Astrocyte (in vitro differentiated cells and primary cell): ENCODE measurements at places on chromosomes 2 and 18. TPM values are rescaled to one million over a fixed set of nuclear protein-coding genes. Genes with fewer than 3 reads are reported as not detected.
A peak's percentile ranks its signal among the peaks of the same experiment; 100 is the strongest.

The CPO gene
- not detected in 2 replicates for total RNA-seq

DNA sequence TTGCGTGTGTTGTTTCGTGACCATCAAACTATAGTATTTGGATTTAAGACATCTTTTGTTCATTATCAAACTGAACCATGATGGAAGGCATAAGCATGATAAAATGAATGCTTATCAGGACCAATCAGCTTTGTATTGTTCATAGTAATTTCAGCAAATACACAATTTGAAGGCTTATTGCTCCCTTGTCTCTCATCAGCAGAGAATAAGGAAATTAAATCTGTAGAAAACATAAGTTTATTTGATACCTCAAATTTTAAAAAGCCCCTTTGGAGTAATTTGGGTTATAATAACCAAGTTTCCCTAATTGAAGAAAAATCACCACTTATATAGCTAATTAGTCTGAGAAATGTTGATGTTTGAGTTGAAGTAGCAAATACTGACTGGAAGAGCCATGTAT lies 705.7 kb downstream of the NUP35 start:
- no peak for DNase-seq

GRCh38 chr2:206164261-206164862 lies 4.7 kb downstream of the EEF1B2 start:
- DNase-seq = no peak

DNA sequence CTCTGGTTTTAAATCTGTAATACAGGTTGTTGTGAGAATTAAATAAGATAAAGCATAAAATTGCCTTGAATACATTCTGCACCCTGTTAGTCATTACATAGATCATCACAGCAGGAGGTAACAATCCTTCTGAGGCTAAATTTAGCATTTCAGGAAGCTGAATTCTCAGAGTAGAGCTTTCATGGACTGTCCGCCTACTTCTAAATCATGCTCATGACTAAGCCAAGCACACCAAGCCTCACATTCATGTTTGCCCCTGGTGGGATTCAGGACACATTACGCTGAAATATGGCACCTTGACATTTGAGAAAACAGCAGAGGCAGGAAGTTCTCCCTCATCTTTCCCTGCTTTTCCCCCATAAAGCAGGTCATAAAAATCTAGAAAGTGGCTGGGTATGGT lies 16.6 kb upstream of the PIK3C3 start:
- peak; percentile 96 for DNase-seq

- no peak for DNase-seq
These were observed 56.4 kb upstream of the STPG4 start for GRCh38 chr2:47211497-47212011.

DNA sequence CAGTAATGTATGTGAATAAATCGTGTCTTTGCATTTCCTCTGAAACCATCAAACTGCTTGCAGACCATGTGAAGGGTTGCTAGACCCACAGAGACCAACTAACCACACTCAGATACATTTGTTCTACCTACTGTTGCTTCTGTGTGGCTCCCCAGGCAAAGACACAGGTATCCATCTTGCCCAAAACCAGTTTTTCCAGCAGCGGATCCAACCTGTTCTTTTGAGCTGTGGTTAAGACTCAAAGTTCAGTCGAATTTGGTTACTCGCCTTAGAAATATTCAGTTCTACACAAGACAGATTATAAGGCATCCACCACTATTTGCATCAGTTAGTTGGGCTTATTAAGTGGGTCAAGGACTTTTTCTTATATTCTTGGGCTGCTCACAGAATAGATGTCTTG lies 276.2 kb upstream of the EPHA4 start:
- peak; percentile 26 for DNase-seq
